ENCODE measurements at places on chromosomes 4 and X.

DNA sequence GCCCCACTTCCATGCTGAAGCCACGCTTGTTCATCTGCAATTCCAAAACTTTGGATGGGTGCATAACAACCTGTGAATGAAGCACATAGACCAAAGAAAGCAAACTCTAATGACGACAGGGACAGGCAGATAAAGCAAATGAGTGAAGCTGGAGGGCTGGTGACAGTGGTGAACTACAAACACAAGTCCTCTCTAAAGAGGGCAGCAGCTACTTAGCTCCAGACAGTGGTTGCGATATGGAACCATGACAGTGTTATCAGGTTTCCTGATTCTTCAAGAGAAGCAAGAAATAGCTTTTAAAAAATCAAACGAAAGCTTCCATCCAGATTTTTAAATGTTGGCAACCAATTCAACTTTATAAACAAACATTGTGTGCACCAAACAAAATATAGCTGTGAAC lies 23.8 kb downstream of the NOX1 start:
- DNase-seq, result no peak

DNA sequence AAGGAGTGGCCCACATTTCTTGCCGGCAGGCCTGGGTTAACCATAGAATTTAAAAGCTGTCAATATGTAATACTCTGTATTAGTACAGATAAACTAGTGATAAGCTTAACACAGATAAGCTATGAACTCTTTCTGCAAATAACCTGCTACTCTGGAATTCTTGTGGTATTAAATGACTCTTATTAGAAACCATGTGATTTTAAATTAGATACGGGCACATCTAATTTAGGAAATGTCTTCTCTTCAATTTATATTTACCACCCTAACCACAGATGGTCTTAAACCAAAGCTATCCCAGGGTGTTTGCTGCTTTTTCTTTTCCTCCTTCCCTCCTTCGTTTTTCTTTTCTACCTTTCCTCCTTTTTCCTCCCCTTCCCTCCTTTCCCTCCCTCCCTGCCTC lies 4.9 kb downstream of the GNRHR start:
- no peak for DNase-seq

GRCh38 chr4:155468282-155468681 lies 91.5 kb upstream of the MAP9 start:
- no peak for DNase-seq

GRCh38 chrX:74104356-74105015 lies 199.5 kb upstream of the ZCCHC13 start:
- DNase-seq, result no peak

GRCh38 chrX:141320801-141321200 lies 78.5 kb upstream of the SPANXC start:
- peak; percentile 17 for DNase-seq

GRCh38 chr4:99403380-99404184 lies 31.6 kb downstream of the ADH7 start:
- DNase-seq, result peak; percentile 61

GRCh38 chr4:129144755-129145206 lies 48.8 kb downstream of the C4orf33 start:
- peak; percentile 54 for DNase-seq

GRCh38 chr4:155609455-155610059 lies 57.1 kb upstream of the GUCY1A1 start:
- DNase-seq, result no peak

DNA sequence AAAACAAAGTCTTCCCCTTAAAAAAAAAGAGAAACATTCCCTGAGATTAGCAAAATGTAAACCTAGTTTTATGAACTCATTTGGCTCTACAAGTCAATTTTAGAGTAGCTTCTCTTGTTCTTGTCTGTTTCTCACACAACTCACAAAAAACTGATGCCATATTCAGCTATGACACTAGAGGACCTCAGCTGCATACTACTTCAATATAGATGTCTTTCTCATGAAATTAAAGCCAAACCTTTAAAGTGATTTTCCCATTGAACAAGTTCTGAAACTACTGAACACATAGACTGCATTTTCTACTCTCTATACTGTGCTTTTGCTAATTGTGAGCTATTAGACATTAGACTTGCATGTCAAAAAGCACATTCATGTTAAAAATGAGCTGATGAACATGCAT lies 49.8 kb downstream of the TBCK start:
- DNase-seq, result peak; percentile 65

DNA sequence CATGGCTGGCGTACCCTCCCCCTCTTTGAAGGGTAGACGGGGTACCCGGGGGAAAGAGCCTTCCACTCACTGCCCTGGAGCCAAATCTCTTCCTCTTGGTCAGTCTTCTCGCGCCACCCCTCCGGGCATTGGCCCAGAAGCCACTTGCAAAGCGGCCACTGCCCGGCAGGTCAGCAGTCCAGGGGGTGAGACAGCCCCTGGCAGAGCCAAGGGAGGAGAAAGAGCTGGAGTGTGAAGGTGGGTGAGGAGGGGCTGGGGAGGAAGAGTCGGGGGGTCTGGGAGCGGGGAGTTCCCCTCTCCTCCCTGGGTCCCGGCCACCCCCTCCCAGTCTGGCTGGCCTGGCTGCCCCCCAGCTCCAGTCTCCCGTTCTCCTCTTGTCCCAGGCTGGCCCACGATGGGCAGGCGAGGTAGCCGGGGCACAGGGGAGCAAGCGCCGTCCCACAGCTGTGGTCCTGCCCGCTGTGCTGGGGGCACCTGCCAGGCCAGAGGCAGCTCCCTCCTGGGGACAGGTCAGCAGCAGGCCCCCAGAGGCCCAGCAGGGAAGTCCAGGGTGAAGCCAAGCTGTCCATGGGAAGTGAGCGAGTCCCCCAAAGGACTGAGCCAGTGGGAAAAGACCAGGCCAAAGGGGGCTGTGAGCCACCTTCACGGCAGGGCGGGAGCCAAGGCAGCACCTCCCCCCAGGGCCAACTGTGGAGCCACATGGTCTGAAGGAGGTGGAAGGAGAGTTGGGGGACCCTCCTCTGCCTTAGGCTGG lies 21.6 kb upstream of the DUSP9 start:
- no peak for DNase-seq

DNA sequence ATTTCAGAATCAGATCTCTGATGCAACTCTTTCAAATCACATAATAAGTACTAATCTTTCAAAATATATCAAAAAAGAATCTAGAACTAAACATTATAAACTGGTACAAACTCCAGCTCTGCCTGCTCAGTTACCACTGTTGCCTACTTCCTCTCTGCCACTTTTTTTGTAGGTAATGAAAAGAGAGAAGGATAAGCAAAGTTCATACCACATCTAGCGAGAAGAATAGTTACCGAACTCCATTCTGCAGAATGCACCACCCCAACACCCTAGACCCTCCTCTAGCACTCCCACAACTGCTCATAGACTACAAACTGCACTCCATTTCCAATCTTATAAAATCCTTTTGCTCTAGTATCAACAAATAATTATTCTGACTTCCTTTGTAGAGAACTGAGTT lies 19.7 kb upstream of the LRBA start:
- no peak for DNase-seq

GRCh38 chr4:24570172-24570571 lies 14.2 kb downstream of the DHX15 start:
- no peak for DNase-seq

DNA sequence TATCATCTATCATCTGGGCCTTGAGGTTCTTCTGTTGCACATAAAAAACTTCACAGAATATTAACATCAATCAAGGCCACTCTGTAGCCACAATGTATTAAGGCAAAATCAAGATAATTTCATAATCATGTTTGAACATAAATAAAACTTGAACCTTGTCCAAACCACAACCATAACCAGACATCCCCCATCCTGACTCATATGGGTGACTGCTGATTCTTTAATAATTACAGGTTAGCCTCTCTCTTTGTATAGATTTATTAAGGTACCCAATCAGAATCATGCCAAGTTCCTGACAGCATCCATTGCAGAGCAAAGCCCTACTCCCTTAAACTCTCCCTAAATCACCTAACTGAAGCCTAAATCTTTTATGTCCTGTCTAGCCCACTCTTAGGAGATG lies 16.7 kb upstream of the AREG start:
- peak; percentile 69 for DNase-seq

- no peak for DNase-seq
These were observed 11.2 kb upstream of the ZNF185 start for GRCh38 chrX:152886716-152887115.

GRCh38 chrX:96112689-96113088 lies 572.0 kb upstream of the DIAPH2 start:
- no peak for DNase-seq

GRCh38 chrX:45191383-45191782 lies 9.3 kb downstream of the DIPK2B start:
- no peak for DNase-seq

GRCh38 chr4:94924566-94924965 lies 166.8 kb downstream of the BMPR1B start:
- peak; percentile 11 for DNase-seq

GRCh38 chr4:41719417-41719816 lies 29.1 kb downstream of the PHOX2B start:
- DNase-seq, result peak; percentile 33

GRCh38 chr4:52860361-52860760 lies 1.8 kb upstream of the RASL11B start:
- DNase-seq, result no peak

- peak; percentile 29 for DNase-seq
These were observed 47.1 kb downstream of the FHDC1 start for GRCh38 chr4:152983221-152983620.

DNA sequence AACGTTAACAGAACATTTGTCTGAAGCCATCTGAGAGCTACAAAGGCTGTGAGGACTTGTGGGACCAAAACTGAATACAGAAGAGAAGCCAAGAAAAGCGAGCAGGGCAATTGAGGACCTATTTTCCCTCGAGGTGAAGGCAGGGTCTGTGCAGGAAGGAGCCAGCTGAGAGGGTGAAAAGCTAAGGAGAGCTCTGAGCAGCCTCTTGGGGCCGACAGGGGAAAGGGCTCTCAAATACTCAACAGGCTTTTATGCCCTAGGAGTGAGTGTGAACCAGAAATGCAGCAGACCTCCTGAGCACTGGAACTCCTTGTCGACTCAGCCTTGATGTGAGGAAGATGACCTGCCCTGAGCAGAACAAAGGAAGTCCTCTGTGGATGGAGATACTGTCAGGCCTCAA lies 54.2 kb downstream of the C4orf50 start:
- no peak for DNase-seq

DNA sequence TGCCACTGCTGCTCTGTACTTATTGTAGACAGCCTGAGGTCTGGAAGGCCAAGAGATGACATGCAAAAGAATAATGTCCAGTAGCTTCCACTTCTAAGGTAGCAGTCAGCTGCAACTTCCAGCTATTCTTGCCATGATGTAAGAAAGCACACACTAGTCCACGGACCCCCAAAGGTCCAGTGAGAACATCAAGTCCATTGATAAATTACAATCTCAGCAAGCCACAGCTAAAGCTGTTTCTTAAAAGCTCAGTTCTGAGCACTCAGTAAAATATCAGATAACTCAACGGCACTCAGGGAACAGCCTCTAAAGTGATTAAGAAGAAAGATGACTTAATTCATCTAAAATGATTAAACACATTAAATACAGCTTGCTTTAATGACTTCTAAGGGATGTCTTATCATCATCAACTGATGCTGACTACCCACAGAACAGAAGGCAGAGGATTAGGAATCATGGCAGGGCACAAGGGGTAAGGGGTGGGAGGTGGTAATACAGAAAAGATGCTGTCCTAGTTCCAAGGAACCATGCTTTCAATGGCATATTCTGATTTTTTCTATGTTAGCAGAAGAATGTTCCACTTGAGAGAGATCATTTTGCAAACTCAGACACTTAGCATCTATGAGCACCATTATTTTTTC lies 99.1 kb upstream of the CBR4 start:
- DNase-seq, result no peak

DNA sequence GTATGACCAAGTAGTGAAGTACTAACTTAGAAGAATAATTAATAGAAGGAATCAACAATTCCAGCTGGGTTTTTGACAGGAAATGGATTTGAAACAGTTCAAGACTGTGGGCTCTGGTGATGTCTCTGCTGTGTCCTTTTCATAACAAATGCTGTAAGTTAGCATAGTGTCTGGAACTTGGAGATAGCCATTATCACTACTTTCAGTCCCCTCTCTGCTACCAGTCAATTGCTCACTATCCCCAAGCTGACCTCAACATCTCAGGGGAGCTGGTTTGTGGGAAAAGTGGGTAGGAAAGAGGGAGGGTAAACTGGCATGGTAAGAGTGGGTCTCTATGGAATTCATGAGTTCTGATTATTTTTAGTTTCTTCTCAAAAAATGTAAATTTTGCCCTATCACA lies 231.4 kb upstream of the MID1 start:
- DNase-seq, result no peak

GRCh38 chr4:155722816-155723499 lies 35.9 kb upstream of the GUCY1B1 start:
- DNase-seq, result peak; percentile 95

GRCh38 chr4:156575430-156576073 lies 396.0 kb downstream of the PDGFC start:
- no peak for DNase-seq

- DNase-seq, result peak; percentile 75
These were observed 28.4 kb downstream of the NPNT start for GRCh38 chr4:105923497-105924238.

GRCh38 chr4:109574931-109575804 lies 15.1 kb downstream of the MCUB start:
- no peak for DNase-seq

DNA sequence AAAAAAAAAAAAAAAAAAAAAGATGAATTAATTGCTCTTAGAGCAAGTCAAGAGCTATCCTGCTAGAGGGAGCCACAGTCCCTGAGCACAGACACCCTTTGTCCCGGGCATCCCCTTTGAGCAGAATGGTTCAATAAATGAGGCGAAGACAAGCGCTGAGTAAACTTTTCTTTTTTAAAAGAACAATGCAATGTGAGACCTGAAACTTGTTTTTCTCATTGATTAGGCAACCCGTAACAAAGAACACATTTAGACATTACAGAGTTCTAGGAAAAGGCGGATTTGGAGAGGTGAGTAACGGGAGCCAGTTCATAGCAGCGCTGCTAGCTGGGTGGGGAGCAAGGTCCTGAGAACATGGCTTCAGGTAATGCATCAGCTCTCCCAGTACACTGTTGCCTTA lies 46.1 kb downstream of the GRK4 start:
- peak; percentile 65 for DNase-seq

DNA sequence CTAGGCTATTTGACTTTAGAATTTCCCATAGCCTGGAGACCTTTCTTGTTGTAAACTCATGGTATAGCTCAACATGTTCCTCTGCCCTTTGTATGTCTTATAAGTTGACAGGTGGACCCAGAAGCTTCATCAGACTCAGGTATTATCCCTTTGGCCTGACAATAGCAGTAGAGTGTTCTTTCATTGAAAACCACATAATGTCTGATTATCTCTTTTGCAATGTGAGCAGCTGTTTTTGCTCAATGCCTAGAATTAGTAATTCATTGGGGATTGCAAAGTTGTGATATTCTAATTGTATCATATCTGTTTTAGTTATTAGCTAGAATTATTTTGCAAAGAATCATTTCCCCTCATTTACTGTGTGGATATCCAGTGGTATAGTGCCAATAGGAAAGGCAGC lies 27.5 kb downstream of the TBC1D19 start:
- no peak for DNase-seq

DNA sequence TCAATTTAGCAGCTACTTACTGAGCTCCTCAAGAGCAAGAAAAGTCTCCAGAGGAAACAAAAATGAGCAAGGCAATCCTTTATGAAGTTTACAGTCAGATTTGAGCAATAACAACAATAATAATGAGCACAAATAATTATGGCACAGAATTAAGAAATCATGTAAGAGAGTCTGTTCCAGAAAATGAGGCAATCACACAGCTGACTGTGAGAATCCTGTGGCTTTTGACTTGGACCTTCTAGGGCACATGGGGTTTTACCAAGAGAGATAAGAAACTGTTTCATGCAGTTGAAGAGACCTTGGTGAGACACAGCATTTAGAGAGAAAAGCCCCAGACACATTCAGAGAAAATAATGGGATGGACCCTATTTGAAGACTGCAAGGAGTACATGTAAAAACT lies 362.6 kb upstream of the MAGEB2 start:
- DNase-seq, result peak; percentile 19
